ENCODE measurements at places on chromosomes 7 and 10.

DNA sequence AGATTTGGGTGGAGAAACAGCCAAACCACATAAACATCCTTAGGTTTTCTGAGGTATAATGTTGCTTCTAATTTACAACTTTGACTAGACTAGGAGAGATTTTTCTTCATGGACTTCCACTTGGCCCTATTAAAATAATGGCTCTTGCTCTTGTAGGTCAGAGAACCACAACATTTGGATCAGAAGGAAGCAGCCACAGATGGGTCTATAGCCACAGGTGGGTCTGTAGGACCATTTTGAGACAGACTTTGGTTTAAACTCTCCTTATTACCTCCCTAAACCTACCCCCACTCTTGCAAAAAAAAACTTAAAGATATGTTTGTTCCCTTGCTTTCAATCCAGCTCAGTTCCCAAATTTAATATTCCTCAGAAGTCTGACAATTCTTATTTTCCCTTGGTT is 1260.8 kb downstream of the GATA3 start:
- DNase-seq, result no peak

GRCh38 chr10:24882047-24882698 is 70.2 kb downstream of the PRTFDC1 start:
- peak; percentile 74 for DNase-seq

DNA sequence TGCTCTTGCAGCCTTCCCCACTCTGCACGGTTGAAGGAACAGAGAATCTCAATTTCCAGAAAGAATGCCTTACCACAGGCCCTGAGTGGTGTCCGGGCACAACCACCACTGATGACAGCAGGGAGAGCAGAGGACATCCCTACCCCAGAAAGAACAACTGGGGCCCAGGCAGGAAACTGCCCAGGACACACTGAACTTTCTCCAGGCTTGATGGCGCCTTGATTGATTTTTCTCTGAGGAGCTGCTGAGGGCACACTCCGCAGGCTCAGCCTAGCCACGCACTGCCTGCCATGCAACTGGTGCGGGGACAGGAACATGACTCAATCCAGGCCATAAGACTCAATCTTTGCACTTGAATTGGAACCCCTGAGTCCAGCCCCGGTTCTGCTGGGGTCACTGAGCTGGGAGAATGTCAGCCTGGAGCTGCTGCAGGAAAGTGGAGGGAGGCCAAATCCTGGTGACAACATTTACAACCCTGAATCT is 5.9 kb downstream of the AKR1B1 start:
- DNase-seq, result no peak

GRCh38 chr7:139079861-139080260 is 29.7 kb downstream of the ZC3HAV1 start:
- DNase-seq, result no peak

DNA sequence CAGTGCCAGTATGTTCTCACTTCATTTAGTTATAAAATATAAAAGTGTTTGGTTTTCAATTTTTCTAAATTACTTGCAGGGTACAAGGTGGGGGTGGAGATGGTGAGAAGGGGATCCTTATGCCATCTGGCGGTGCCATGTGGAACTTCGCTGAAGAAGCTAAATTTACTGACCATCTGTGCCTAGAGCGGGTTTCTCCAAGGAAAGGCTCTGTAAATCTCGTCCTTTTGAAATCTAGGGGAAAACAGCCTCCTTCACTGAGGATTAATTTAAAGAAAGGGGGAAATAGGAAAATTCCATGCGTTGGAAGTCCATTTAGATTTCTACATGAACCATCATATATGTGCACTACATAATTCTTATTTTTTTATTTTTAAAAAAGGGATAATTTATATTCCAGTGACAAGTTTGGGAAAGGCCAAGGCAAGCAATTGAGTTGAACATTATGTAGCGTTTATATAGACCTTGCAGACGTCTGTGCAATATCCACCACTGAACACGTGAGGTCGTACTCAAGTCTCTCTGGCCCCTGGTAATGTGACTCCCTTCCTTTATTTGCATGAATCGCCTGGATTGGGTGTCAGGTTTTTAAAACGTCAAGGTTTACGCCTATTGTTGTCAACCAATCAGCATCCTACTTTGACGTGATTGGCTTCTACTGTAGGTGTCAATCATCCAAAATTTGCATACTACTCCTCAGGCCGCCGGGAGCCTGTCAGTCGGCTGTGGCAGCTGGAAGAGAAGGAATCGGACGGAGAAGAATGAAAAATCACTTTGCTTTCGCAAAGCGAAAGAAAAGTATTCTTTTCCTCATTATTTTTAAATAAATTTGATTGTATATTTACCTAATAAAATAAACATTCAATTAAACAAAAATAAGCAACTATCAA is 297.1 kb upstream of the NFE2L3 start:
- peak; percentile 33 for DNase-seq

GRCh38 chr10:131205556-131205955 is 106.0 kb downstream of the TCERG1L start:
- no peak for DNase-seq

- DNase-seq, result no peak
Measured at GRCh38 chr7:73852500-73852899, 8.5 kb upstream of the TMEM270 start.

DNA sequence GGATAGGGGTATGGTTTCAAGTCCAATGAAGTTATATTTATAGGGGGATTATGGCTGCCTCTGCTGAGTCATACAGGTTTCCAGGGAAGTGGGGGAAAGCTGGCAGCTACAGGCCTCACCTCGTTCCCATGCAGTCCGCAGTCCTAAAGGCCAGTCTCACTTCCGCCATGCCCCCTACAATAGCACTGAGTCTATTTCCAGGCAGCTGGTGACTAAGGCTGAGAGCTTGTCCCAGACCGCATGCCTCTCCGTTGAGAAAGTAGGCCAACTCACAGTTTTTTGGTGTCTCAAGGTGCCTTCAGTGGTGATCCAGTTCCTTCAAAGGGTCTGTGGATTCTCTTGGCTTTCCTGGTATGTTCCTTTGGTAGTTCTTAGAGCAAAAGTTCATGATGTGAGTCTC is 203.9 kb upstream of the GLI3 start:
- DNase-seq, result no peak

DNA sequence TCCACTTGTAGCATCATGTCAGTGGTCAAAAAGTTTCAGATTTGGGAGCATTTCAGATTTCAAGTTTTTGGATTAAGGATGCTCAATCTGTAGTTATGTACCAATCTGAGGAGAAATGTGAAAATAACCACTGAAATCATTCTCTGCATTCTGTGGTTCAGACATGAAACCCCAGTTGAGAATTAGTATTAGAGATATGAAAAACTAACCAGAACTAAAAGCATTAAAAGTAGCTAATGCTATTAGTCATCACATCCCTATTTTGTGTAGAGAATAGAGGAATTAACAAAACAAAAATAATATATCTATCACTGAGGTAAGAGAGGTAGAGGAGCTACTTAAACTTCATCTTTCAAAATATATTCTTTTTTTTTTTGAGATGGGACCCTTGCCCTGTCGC is 28.0 kb downstream of the MICU1 start:
- DNase-seq, result no peak

- no peak for DNase-seq
Measured at GRCh38 chr10:42970451-42971250, 106.2 kb upstream of the RET start.

DNA sequence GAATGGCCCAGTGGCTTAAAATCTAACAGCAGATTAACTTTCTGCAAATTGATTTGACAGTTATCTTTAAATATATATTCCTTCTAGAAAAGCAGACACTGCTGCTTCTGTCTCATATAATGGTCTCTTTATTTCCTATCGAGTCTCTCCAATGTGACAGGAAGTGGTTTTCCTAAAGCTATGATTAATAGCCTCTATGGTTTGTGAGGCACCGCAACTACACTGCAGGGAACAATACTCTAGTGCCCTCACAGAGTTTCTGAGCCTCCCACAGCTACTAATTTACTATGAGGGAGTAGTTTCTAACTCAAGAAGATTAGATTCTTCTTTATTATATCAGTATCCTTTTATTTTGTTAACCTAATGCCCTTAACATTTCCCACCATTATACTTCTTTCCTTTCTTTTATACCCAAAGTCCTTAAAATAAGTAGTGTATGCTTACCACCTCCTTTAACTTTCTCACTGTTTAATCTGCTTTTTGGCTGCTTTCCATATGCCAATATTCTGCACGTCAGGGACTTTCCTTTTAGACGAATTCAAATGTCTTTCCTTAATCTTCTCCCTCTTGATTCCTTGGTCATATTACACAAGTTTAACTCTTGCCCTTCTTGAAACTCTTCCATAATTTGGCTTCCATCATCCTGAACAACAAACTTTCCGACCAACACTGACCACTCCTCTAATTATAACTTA is 23.8 kb upstream of the AHR start:
- peak; percentile 33 for DNase-seq

- no peak for DNase-seq
Measured at GRCh38 chr10:93458821-93459257, 23.3 kb downstream of the MYOF start.

GRCh38 chr7:86155623-86156022 is 488.1 kb upstream of the GRM3 start:
- no peak for DNase-seq

GRCh38 chr7:23594879-23595604 is 2.1 kb upstream of the CCDC126 start:
- no peak for DNase-seq

DNA sequence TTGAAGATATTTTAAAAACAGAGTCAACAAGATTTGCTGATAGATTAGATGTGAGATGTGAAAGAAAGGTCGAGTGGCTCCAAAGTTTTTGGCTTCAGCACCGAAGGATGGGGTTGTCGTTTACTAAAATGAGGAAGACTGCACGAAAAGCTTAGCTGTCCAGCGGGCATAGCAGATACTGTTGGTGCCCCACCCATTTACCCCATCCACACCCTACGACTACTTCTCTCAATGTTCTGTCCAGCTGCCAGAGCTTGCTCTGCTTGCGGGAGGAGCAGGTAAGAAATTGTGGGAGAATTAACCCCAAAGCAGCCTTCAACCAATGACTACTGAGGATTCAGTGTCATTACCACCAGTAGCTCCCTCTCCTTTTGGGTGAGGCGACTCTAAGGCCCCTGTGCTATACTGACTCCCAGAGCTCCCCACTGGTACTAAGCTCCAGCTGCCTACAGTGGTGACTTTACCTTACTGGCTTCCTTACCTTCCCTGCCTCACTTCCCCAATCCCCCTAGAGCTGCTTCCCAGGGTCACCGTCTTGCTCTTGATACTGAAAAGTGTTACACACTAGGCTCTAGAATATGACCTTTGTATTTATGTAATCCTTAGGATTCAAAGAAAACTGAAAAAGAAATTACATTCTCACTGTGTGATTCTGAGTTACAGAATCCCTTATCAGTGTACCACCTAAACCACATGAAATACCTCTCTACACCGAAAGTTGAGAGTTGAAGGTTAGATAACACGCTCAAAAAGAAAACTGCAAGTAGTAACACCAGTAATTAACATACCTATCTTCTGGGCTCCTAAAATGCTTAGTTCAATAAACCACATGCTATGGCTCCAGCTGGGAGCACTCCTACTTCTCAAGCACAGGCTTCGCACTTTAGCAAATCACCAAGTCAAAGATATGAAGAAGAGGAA is 22.3 kb downstream of the CACUL1 start:
- DNase-seq, result no peak

GRCh38 chr7:141737118-141737835 is 881 bp upstream of the SSBP1 start:
- DNase-seq, result peak; percentile 10

- no peak for DNase-seq
Measured at GRCh38 chr10:76675951-76676587, 961.5 kb downstream of the KCNMA1 start.

- DNase-seq, result peak; percentile 49
Measured at GRCh38 chr10:69045441-69046300, 42.2 kb upstream of the SRGN start.

DNA sequence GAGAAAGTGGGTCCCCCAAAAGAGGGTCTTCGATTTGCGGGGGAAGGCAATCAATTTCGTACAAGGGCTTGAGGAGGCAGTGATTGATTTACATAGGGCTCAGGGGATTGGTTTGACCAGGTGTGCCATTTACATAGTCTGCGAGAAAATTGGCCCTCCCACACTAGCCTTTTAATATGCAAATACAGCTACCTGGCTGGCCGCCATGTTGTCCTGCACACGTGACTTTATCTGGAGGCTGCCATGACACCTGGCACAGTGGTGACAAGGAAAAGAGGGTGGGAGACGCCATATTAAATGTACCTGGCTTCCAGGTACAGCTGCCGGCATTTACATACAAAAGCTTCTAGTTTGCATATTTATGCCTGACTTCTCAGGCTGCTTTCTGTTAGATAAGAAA is 1577.2 kb upstream of the LRRTM3 start:
- no peak for DNase-seq

DNA sequence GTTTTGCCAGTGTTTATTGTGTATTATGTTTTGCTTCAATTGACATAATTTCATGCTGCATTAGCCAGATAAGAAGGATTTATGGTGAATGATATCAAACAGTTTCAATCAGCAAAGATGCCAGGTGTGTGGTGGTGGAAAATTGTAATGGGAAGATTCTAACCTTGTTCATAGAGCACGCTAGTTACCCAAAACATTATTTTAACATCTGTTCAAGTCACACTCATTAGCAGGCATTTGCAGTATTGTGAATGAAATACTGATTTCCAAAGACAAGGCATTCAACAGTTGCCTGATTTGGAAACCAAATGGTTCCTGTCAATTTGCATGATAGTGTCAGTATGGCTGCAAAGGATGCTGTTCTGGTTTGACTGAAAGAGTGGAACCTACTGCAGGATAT is 129.7 kb downstream of the EPC1 start:
- no peak for DNase-seq
